ENCODE measurements at places on chromosomes 2 and 18.

DNA sequence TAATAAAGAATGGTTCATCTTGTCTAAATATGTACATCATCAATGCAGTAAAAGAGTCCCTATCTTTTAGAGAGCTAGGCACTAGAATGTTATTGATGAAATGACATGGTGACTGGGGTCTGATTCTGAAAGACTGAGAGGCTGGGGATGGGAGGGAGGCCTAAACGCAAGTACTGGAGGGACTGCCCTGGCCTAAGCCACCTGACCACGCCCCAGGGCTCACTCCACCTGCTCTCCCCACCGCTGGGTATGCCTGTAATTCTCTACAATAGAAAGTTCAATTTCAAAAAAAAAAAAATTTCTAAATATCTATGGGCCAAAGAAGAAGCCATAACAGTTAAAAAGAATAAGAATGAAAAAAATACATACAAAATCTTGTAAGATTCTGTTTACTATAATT is 194.0 kb downstream of the HDAC4 start:
- no peak for DNase-seq

- no peak for DNase-seq
Observed at GRCh38 chr2:26850000-26850431, 2.1 kb downstream of the DPYSL5 start.

DNA sequence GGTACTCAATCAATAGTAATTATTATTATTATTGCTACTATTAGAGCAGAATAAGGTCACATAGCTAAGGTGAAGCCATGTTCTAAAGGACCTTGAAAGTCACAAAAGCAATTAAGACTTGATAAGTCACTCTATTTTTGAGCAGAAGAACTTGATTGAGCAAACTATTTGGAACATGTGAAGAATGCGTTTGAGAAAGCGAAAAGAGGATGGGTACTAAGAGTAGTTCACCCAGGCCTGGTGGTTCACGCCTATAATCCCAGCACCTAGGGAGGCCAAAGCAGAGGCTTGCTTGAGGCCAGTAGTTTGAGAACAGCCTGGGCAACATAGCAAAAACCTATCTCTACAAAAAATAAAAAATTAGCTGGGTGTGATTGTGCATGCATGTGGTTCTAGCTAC is 7.2 kb upstream of the RTN4 start:
- no peak for DNase-seq

- no peak for DNase-seq
Observed at GRCh38 chr18:79510046-79510685, 114.4 kb downstream of the NFATC1 start.

GRCh38 chr2:42854207-42854818 is 61.9 kb upstream of the HAAO start:
- DNase-seq: no peak

GRCh38 chr2:112602917-112603316 is 18.5 kb downstream of the CHCHD5 start:
- DNase-seq: no peak

- no peak for DNase-seq
Observed at GRCh38 chr18:9809697-9810096, 76.1 kb upstream of the TXNDC2 start.

DNA sequence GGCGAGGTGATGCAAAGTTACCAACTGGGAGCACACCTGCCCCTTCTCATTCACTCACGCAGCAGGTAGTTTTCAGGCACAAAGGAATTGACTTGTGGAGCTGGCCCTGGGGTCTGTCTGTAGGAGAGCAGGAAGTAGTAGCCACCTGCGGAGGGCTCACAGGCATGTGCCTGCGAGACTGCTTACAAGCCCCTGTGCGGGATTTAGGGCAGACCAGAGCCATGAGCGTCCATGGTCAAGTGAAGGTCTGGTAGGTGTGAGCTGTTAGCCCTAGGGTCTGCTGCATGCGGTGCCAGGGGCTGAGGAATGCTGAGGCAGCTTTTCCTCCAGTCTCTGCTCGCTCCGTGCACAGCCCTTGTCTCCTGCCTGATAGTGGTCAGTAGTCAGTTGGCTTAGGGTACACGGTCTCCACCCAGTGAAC is 18.9 kb downstream of the INPP4A start:
- no peak for DNase-seq

DNA sequence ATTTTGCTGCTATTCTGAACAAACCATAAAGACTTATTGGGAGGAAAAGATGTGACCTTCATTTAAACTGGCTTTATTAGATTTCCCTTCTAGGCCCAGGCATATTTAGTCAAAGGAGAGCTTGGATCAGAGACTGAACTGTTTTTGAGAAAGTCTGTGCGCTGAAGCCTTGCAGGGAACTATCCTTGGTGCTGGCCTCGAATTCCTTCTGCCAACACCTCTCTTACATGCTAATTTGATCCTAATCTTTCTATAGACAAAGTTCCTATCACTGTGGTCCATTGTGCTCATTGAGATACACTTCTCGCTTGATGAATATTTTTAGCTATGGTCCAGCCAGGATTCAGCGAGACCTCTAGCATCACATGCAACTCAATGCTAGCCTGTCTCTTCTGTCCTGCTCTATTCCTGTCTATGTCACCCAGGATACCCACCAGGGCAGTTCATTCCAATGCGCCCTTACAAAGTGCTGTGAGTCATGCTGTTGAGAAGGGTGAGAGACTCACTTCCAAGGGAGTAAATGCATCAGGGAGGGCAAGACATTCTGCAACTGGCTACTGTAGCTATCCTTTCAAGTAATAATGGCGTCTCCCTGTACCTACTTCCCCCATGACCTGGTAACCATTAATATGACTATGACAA is 356.7 kb upstream of the LYPD1 start:
- no peak for DNase-seq

DNA sequence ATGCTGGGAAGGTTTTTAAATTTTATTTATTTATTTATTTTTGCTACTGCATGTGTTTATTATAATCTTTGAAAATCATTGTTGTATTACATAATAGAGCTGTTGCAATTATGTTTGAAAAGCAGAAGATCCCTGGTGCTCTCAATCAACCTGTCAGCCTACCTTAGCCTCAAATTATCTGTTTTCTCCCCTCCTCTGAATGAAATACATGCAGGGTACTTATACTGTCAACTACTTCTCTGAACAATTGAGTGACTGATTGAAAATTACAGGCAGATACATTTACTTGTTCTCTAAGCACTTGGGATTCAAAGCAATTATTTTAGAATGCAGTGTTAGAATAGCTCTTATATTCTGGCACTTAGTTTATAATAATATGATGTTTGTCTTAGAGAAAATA is 8.1 kb downstream of the KYNU start:
- DNase-seq: no peak

GRCh38 chr2:33436083-33436482 is 40.4 kb upstream of the RASGRP3 start:
- no peak for DNase-seq

DNA sequence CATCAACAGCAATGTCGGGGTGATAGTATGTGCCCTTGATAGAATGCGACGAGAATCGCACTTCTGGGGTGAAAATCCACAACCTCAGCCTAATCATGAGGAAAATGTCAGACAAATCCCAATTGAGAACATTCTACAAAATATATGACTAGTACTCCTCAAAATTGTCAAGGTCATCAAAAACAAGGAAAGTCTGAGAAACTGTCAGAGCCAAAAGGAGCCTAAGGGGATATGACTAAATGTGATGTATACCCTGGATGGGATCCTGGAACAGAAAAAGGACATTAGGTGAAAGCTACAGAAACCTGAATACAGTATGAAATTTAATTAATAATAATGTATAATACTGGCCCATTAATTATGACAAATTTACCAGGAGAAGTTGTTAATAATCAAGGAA is 7.6 kb upstream of the CACNB4 start:
- no peak for DNase-seq

DNA sequence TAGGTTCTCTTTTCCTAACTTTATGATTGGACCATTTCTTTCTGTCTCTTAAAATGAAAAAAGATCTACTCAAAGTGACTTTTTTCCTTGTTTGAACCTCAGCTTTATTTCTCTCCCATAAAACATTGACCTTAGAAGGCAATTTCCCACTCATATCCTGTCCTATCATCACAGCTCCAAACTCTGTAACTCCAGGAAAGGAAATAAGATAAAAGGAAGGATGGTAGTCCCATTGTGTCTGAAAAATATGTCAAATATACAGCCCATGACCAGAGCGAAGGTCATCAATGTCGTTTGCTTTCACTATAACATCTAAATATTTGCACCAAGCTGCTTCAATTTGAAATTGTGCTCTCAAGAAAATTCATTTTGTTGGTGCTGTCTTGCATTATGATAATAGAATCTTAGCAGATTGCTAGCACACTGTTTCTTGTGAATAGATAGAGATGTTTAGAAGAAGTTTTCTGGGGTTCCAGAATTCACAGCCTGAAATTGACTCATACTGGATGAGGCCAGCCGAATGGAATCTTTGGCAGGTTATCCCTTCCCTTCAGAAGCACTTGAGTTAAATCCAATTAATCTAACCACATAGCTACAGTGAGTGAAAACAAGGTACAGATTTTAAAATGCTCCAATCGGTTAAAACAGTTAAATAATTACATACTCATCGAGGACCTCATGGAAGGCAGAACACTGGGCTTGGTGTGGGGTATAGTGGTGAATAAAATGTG is 95.1 kb downstream of the CRIM1 start:
- no peak for DNase-seq

GRCh38 chr18:39489431-39489830 is 1923.8 kb upstream of the CELF4 start:
- DNase-seq: no peak

- no peak for DNase-seq
Observed at GRCh38 chr18:71028285-71028762, 739.5 kb downstream of the SOCS6 start.

GRCh38 chr2:113162173-113162572 is 11.6 kb upstream of the PSD4 start:
- no peak for DNase-seq

DNA sequence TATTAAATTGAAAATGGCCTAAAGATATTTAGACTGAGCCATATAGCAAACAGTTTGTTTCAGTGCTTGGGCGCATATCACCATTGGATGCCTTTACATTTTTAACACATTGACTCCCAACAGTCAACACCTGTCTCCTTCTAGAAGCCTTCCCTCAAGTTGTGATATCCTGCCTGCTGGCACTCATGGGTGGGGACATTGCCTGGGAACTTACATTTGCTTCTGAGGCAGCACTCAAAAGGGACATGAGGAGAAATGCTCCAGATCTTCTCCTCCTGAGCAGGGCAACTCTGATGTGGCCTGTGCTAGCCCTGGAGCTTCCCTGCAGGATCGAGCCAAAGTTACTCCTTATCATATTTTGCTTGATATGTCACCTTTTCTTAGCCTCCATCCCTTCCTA is 392.2 kb downstream of the CDH7 start:
- no peak for DNase-seq

DNA sequence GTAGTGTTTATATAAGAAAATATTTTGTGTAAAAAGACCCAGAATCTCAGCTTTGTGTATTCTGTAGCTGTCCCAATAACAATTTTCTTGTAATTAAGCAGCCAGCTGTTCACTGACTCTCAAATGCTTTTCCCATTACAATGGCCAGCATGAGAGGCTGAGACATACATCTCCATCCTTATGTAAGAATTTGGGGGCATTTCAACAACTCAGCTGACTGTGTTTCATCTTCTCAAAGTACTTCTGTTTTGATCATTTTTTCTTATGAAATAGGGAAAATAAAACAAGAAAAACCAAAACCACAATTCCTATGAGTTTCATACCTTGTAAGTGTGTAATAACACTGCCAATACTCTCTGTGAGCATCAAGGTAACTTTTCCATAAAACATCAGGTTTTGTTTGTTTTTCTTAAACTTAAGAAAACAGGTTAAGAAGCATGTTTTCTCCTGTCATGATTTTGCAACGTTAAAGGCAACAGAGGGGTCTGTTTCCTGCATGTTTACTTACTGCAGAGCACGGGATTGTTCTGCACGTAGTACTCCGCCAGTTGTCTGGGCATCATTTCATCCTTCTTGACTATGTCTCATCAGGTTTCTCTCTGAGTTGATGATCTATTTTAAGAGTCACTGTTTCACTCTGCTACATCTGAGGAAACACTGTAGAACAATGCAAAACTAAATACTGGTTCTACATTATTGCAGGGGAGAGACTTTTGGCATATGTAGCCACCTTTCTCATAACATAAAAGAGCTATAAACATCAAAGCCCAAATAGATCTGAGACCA is 62.9 kb upstream of the CYRIA start:
- no peak for DNase-seq

GRCh38 chr2:211942153-211942552 is 596.4 kb downstream of the ERBB4 start:
- no peak for DNase-seq

DNA sequence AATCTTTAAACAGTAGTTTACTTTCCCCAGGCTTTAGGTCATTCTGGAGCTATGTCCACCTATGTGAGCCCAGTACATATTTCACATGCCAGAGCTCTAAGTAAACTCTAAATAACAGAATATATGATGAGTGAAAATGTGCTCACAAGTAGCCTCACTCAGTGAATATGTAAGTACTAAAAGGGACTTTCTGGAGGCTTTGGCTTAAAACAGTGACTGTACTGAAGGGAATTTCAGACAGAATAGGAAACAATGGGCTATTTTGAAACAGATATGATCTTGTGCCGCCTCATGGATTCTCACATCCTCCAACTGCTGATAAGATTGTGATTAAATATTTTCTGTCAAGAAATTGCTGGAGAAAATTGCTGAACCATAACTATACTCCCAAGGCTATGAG is 747.9 kb downstream of the SOCS6 start:
- no peak for DNase-seq

GRCh38 chr18:11498821-11499220 is 110.6 kb upstream of the SLC35G4 start:
- DNase-seq: no peak

DNA sequence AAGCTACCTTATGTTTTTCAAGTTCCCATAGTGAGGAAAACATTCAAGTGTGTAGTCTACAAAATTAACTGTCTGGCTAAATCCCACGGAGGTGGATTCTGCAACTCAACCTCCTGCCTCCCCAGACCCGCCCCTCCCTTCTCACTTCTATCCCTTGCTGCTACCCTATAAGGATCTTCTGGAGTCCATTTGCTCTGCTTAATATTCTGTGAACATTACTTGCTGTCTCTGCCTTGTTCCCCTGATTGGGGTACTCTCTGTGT is 163.2 kb downstream of the KCNE4 start:
- no peak for DNase-seq

DNA sequence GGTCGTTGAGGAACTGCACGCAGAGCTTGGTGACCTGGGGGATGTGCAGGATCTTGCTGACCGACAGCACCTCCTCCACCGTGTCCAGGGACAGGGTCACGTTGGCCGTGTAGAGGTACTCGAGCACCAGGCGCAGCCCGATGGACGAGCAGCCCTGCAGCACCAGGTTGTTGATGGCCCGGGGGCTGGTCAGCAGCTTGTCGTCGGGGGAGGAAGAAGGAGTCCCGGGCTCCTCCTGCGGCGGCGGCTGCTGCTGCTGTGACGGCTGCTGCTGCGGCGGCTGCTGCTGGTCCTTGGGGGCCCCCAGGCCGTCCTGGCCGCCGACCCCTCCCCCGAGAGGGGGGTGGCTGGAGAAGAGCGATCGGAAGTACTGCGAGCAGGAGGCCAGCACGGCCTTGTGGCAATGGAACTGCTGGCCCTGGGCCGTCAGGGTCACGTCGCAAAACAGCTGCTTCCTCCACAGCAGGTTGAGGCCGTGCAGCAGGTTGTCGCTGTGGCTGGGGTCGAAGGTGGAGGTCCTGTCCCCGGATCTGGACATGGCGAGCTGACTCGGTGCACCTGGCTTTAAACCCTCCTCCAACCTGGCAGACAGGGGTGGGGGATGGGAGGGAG is 2.7 kb downstream of the KLHL14 start:
- no peak for DNase-seq

- DNase-seq: no peak
Observed at GRCh38 chr2:156473445-156473844, 37.3 kb downstream of the GPD2 start.

Measured in stimulated activated CD4-positive, alpha-beta T cell treated with anti-CD3 and anti-CD28 coated beads, TNF-alpha, amount 100 ng/mL, for 1 hour (primary cell).